ENCODE measurements at places on chromosomes 5 and 9.

- no peak for DNase-seq
Observed at GRCh38 chr9:121736934-121737462, 85.6 kb downstream of the DAB2IP start.

- DNase-seq, result no peak
Observed at GRCh38 chr9:117413346-117414219, 1.3 kb downstream of the ASTN2 start.

DNA sequence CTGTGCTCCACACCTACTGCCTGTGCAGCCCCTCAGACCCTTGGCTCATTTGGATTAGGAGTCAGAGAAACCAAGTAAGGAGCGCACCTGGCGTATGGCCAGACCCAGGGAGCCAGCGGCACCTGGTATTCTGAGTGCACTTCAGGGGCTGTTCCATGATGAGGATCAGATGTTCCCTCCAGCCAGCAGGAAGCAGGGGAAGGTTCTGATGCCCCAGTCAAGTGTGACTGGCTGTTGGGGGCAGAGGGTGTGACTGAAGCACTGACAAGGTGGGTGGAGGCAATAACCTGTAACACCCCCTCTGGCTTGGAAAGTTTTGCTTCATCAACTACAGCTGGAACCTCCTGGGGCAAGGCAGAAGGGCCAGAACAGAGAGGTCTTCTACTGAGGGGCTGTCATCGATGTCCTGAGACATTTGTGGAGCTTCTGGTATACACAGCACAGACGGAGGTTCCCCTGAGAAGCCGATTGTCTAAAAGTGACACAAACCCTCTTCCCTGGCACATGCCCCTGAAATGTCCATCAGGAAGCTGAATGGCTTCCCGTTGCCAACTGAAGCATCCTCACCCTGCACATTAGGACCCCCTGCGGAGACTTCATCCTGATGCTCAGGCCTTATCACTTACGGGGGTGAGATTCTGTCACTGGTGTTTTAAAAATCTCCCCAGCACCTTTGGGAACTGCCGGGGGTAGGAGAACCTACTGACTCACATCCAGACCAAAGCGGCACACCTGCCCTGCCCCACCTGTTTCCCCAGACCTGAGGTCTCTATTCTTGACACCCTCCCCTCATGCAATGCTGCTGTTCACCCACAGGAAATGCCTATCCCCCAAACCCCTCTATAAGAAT is 21.1 kb downstream of the TRAF1 start:
- DNase-seq, result no peak

DNA sequence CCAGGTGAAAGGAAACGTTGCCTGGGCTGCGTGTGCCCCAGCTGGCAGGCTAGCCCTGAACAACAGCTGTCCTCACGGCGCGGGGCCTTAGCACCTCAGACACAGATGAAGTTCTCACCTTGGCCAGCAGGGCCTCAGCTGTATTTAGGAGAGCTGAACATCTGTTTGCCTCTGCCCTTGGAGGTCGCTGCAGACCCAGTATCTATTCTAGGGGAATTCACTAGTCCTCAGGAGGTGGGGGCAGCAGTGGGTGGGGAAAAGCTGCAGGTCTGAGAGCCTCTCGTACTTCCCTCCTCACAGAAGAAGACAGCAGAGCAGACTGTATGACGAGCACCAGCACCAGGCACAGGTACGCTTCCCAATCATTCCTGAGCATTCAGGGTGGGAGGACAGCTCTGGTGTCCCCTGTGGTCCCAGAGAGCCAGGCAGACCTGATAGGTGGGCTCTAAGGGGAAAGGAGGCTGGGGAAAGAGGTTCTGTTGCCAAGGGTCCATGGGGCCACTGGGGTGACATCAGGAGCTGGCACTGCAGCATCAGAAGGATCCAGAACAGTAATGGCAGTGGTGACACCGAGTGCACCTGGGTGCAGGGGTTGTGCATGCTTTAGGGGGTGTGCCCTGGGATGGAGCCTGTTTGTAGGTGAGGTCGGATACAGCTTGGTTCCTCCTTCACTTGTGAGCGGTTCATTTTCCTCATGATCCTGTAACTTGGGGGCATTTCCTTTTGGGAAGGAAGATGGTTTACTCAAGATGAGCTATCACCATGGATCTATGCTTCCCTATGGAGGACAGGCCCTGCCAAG is 13.8 kb downstream of the CD74 start:
- no peak for DNase-seq

DNA sequence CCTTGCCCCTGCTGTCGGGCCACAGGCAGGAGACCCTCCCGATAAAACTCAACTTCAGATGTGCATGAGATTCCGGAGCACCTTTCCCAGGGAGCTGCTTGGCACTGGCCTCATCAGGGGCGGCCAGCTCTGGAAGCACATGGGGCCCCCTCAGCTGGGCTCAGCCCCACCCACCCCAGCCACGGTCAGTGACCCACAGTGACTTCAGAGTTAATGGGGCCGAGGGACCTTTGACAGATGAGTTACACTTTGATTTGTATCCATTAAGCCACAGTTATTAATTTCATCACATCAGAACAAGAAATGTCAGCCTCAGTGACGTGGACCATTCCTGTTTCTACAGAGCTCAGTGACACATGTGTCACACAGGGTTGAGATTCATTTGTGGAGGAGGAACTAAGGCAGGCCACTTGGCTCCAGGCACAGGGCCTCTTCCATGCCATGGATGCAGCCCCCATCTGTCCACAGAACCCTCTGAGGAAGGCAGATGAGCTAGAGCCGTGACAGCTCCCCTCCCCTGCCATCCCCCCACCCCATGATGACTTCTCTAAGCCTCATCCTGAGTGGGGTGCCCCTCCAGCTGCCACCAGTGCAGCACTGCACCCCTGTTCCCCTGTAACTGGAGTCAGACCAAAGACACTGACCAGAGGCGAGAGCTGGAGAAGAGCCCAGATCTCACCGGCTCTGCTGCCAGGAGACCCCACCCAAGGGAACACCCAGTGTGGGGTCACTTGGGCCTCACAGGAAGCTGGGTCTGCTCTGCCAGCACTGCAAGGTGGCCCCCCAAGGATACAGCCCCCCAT is 69.4 kb upstream of the ADAMTS2 start:
- DNase-seq, result no peak

DNA sequence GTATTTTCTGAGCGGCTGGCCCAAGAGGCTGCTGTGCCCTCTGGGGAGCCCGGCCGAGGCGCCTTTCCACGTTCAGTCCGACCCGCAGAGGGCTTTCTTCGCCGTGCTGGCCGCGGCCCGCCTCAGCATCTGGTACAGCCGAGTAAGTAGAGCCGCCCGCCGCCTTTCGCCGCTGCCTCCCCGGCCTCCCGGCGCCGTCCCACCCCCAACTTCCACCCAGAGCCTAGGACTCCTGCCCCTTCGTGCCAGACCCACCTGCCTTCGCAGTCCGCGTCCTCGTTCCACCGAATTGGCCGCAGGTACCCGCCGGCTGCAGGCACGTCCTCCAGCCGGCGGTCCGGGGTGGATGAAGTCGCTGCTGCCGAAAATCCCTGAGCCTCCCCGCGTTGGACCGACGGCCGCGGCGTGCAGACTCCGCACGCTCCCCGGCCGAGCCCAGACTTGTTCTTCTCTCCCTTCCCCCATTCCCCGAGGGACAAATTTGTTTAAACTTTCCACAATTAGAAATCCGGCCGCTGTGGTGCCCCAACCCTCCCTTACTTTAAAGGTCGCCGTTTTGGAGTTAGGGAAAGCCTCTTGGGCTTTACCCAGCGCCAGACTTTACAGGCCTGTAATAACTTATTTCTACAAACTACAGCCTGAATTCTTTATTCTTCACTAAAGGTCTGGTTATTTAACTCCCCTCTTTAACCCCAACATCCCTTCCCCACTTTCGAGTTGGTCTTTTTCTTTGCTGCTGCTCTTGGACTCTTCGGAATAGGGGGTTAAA is 589 bp downstream of the RIC1 start:
- peak; percentile 48 for DNase-seq

DNA sequence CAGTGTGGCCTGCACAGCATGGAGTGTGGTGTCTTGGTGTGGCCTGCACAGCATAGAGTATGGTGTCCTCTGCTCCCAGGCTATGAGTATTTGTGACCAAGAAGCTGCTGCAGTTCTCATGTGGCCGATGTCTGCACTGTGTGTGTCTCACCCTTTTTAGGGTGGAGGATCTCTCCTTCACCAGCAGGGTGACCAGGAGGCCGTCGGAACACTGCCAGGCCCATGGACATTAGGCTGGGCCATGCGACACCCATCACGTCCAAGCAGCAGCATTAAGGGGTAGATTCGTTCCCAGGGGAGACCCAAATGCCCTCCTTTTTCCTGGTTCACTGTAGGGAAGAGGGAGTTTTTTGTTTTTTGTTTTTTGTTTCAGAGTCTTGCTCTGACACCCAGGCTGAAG is 115.3 kb upstream of the SPIN1 start:
- no peak for DNase-seq

GRCh38 chr5:170420806-170421412 is 31.7 kb upstream of the KCNMB1 start:
- DNase-seq, result peak; percentile 42

DNA sequence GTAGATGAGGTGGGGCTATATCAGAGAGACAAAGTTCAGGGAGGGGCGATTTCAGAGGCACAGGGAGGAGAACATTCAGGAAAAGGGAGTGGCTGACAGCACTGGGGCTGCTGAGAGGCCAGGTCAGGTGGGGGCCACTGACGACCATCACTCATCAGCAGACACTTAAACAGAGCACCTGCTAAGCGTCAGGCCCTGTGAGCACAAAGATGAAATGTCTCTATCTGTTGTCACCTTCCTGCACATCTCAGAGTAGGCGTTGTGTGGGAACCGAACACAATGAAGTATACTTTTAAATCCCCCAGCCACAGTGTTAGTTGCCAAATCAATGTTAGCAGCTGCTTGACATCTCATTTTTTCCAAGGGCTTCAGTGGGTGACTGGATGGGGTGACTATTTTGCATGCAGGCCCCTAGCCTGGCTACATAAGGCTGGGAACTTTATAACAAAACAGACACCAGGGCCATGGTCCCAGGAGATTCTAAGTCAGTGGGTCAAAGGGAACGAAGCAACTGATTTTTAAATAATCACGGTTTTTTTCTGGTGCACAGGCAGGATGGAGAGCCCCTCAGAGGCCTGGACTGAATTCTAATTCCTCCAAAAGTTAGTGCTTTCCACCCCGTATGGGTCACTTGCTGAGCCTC is 31.1 kb upstream of the ANKRD18A start:
- no peak for DNase-seq

DNA sequence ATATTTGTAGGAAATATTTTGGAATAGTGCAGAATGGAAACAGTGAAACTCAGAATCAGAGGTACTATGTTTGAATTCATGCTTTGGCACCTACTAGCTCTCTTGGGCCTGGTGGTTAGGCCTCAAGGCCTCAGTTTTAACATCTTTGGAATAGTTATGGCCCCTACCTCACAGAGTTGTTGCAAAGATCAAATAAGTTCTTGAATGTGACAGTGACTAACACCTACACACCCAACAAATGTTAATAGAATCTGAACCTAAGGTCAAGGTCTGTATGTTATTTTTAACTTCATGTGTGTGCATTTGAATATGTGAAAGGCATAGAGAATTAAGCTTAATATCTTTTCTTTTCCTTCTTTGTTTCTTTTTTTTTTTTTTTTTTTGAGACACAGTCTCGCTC is 87.3 kb downstream of the SLC44A1 start:
- no peak for DNase-seq

GRCh38 chr9:38362852-38363588 is 29.5 kb upstream of the ALDH1B1 start:
- peak; percentile 65 for DNase-seq

DNA sequence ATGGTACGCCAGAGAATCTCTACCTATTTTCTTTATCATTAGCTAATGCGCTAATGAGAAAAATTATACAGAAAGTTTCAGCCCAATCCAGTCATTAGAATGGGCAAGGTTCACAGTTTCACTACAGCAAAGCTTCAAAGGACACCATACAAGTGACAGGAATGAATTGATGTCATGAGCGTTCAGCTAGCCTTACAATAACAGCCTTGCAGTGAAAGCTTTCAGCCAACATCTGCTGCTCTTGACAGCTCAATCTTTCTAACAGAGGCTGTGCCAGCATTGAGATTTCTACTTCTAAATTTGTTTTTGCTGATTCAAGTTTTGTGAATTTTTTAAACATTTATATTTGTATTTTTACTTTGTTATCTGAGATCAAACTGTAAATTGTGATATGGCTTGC is 302.4 kb upstream of the FAM174A start:
- DNase-seq, result no peak

- DNase-seq, result peak; percentile 51
Observed at GRCh38 chr5:110880413-110880812, 141.6 kb downstream of the SLC25A46 start.

- no peak for DNase-seq
Observed at GRCh38 chr9:73182928-73183327, 31.3 kb downstream of the ANXA1 start.

DNA sequence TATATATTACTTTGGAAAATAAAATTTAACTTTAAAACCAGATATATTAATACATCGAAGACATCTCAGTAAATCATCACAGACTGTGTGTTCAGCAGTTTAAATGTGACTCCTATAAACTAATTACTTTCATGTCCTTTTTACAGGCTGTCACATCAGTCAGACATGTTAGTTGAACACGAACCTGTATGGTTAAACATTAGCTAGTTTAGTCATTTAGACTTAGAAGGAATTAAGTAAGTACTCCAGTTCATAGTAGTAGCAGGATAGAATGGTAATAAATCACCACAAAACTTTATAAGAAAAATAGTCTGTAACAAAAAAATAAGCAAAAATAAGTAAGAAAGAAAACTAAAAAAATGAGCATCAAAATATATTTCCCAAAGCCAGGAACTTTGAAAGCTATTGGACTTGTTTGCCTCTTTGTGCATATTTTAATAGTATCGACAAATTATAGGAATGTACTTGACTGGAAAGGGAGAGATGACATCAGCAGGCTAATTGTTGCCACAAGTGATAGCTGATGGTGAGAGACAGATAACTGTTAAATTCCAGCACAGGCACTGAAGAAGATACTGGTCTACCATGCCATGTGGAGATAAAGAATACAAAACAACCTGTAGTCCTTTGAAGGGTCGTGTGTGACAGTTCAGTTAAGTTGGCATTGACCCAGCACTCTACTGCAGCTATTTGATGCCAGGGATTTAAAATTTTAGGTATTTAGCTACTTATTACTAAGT is 83.9 kb downstream of the RIC1 start:
- no peak for DNase-seq

GRCh38 chr9:135109650-135110049 is 22.2 kb downstream of the OLFM1 start:
- DNase-seq, result no peak

GRCh38 chr5:68169903-68170302 is 45.7 kb upstream of the PIK3R1 start:
- peak; percentile 93 for DNase-seq

All from right lung (tissue), 10 donors.